ENCODE measurements at places on chromosomes 12 and 14.

DNA sequence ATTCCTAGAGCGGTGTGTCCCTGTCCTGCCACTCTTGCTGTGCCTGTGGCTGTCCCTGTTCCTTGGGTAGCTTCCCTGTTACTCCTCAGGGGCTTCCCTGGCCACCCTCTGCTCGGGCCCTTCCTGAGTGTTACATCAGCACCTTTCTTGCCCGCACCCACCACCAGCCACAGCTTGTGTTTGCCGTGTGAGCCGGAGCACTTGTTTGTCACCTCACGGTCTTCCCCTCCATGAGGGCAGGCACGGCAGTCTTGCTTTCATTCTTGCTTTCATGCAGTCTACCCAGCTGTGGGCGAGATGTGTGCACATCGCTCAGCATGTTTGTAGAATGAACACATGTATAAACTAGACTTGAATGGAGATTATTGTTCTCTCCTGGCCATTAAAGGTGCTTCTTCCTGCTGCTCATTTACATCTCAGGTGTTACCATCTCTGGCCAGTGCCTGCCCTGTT lies 42.0 kb downstream of the TRAF3 start:
- no peak for DNase-seq

DNA sequence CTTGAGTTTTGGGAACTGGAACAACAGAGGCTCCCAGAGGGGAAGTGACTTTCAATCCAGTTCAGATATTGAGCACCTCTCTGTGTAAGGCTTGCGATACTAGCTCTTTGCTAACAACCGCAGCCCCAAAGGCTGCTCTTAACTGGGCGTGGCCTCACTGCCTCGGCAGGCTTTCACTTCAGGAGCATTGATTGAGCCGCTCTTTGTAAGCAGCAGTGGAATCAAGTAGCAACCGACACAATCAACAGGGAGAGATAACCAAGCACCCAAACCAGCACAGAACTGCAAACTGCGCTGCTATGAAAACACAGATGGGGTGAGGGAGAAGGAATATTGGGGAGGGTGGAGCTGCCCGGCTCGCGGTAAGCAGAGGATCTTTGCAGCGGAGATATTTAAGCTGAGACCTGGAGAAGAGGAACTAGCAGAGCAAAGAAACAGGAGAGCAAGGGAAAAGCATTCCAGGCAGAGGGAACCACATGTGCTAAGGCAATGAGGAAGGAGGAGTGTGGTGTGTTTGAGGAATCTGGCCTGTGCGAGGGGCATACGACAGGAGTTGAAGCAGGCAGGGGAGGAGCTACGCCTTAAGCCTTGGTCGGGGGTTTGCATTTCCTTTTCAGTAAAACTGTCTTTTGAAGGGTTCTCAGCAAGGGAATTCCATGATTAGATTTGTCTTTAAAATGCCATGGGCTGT lies 17.3 kb upstream of the YY1 start:
- peak; percentile 48 for DNase-seq

DNA sequence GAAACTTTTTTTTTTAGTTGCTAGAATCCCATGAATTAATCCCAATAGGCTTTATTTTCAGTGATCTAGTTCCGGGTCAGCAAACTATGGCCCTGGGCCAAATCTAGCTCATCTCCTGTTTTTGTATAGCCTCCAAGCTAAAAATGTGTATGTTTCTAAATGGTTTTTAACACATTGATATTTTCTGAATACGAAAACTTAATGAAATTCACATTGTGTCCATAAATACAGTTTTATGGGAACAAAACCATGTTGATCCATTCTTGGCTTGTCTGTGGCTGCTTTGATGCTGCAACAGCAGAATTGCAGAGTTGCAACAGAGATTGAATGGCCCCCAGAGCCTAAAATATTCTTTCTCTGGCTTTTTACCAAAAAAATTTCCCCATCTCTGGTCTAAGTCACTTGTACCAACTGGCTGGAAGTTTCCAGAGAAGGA lies 47.5 kb downstream of the ZNF664 start:
- DNase-seq = no peak

GRCh38 chr12:44246482-44247105 lies 410.7 kb downstream of the TMEM117 start:
- DNase-seq = no peak

- no peak for DNase-seq
Measured at GRCh38 chr12:7628381-7628961, 37.2 kb downstream of the APOBEC1 start.

- no peak for DNase-seq
Measured at GRCh38 chr14:51869411-51870100, 9.1 kb downstream of the GNG2 start.

DNA sequence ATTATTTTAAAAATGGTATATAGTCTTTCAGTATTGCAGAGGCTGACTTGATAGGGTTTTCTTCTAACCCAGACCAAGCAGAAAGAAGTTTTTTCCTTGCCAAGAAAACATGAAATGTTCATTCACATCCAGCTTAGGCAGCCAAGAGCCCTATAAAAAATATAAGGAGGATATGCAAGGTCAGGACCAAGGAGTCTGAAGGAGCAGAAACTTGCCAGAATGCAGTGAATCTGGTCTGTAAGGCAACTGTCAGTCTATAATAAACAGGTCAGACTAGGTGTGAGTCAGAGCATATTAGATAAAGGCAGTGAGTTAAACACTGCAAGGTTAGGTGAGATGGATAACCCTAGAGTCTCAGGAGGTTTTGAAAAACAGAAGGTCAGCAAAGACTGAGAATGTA lies 645.5 kb downstream of the C12orf50 start:
- no peak for DNase-seq

- no peak for DNase-seq
Measured at GRCh38 chr12:81297601-81298000, 219.7 kb downstream of the ACSS3 start.

GRCh38 chr14:20684662-20685456 lies 499 bp downstream of the RNASE4 start:
- no peak for DNase-seq

GRCh38 chr12:97568336-97569180 lies 106.0 kb downstream of the RMST start:
- no peak for DNase-seq

GRCh38 chr12:94795520-94795919 lies 145.2 kb upstream of the TMCC3 start:
- DNase-seq = no peak

DNA sequence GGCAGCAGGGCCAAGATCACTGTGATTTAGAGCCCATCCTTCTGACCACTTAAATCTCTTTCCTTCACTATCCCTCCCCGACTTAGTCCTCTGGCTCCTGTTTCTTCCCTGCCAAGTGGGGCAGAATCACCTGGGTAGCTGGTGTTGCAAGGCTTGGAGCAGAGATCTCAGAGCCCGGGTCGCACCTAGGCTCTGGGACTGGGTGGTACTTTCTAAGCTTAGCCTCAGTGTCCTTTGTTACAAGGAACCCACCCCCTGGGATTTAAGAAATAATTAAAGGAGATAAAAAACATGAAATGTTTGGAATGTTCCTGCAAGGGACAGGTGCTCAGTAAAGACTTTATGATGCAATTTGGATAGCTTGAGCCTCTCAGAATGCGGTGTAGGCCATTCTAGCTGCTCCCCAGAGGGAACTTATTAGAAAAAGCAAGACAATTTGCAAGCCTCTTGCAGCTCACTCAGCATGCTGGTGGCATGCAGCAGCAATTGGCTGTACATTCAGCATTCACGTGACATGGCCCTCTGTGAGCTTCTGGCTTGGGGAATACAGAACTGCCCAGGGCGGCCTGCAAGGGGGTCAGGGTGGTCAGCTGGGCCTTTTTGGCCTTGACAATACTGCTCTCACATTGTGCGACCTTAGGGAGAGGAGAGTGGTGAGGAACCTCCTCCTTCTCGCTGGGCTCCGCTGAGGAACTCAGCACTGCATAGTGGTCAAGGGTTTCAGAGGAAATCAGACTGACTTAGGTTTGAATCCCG lies 16.8 kb downstream of the C14orf132 start:
- DNase-seq = no peak

- no peak for DNase-seq
Measured at GRCh38 chr12:91379051-91379775, 196.6 kb upstream of the DCN start.

DNA sequence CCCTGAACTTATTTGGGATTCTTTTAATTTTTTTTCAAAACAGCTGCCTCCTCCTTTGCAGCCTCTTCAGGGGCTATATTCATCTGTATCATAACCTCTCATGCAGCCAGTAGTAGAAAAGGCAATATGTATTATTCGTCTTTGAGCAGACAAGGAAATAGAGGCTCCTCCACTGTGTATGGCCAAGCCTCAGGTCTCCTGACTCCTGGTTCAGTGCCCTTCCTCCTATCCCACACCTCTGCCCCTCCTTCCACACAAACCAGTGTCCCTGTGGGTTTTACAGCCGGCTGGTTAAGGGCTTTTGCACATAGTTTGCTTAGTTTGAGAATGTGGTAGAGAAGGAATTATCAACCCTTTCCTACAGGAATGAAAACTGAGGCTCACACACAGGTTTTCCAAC lies 8.8 kb upstream of the ACVRL1 start:
- no peak for DNase-seq

DNA sequence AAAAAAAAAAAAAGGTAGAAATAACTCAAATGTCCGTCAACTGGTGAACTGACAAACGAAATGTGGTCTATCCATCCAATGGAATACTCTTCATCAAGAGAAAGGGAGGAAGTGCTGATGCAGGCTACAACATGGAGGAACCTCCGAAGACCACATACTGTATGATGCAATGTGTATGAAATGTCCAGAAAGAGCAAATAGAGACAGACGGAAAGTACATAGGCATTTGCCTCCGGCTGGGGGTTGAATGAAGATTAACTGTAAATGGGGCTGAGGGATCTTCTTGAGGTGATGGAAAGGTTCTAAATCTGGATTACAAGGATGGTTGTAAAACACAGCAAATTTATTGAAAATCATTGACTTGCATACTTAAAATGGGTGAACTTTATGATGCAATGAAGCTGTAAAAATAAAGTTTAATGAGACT lies 35.4 kb downstream of the DLK1 start:
- DNase-seq = no peak

GRCh38 chr12:107586256-107586970 lies 99.2 kb upstream of the PWP1 start:
- DNase-seq = no peak

DNA sequence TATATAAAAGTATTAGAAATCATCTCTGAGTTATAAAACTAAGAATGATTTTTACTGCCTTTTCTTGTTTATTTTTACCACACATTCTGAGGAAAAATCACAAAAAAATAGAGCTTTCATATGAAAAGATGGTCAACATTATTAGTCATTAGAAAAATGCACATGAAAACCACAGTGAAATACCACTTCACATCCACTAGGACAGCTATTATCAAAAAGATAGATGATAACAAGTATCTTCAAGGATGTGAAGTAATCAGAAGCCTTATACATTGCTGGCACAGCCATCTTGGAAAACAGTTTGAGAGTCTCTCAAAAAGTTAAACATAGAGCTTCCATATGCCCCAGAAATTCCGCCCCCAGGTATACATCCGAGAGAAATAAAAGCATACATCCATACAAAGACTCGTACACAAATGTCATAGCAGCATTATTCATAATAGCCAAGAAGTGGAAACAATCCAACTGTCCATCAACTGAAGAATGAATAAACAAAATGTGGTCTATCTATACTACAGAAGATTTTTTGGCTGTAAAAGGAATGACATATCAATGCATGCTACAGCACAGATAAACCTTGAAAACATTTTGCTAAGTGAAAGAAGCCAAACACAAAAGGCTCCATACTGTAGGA lies 523.9 kb downstream of the FUT8 start:
- DNase-seq = no peak

GRCh38 chr12:53750812-53751335 lies 905 bp downstream of the CISTR start:
- peak; percentile 40 for DNase-seq

GRCh38 chr12:119294211-119294610 lies 40.3 kb upstream of the CCDC60 start:
- no peak for DNase-seq

GRCh38 chr12:115941362-115941761 lies 336.1 kb downstream of the MED13L start:
- no peak for DNase-seq

DNA sequence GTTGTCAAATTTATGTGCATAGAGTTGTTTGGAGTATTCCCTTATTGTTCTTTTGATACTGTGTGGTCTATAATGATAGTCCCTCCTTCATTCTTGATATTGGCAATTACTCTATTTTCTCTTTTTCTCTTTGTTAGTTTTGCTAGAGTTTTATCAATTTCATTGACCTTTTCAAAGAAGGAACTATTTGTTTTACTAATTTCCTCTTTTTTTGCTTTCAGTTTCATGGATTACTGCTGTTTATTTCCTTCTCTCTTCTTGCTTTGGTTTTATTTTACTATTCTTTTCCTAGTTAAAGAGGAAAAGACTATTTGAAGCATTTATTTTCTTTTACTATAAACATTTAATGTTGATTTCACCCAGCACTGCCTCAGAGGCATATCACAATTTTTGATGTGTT lies 250.9 kb upstream of the PELI2 start:
- no peak for DNase-seq

- DNase-seq = no peak
Measured at GRCh38 chr12:52215587-52216031, 17.4 kb upstream of the KRT7 start.

DNA sequence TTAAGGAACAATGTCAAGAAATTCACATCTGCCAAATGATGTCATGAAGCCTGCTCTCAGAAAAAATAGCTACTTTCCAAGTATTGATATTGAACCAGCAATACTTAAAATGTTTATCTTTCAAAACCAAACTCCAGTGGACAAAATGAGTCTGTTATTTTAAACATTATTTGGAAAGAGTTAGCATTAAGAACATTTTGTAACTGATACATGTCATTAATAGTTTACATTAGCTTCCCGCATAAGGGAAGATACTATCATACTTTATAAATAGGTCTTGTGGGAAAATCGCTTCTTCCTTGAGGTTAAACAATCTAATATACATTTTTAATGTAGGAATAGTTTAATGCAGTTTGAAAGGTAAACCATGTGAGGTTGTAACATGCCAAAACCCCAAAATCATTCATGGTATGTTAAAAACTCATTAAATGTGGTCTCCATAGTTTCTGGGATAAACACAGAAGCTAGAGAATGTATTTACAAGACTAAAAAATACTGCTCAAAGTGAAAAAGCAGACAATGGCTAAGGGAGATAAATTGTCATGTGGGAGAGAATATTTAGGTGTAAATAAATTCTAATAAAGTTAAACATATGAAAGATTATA lies 73.4 kb upstream of the ATP2B1 start:
- no peak for DNase-seq

- DNase-seq = no peak
Measured at GRCh38 chr14:34355584-34356263, 106.3 kb downstream of the SPTSSA start.

- no peak for DNase-seq
Measured at GRCh38 chr12:4567073-4567881, 5.3 kb downstream of the DYRK4 start.

- DNase-seq = no peak
Measured at GRCh38 chr14:100640471-100641273, 53.5 kb upstream of the BEGAIN start.

Measured in NCI-H2081 (cell line).